Activated T-helper 9 cell treated with anti-CD3 and anti-CD28 coated beads, Interleukin-2, amount 50 U/mL, for 16 hours (primary cell): ENCODE measurements at places on chromosomes 13 and 19.

DNA sequence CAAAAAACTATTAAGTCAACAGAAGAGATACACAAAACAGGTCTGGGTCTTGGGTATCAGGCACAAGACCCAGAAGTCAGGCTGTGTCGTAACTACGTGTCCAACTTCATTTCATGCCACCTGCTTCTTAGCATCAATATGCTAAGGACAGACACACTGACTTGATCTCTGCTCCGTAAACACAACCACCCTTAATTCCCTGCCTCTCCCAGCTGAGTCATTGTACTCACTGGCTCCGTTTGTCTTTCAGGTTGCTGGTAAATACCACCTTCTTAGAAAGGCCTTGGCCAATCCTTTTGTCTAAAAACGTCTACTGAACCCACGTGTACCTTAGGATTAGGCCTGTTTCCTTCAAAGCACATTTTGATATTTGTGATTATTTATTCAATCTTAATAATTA is 726.2 kb downstream of the PCDH9 start:
- DNase-seq = no peak

- no peak for DNase-seq
Measured at GRCh38 chr19:15337202-15337601, 4.9 kb upstream of the BRD4 start.

- DNase-seq = no peak
Measured at GRCh38 chr13:114320065-114320464, 5.8 kb downstream of the CHAMP1 start.

DNA sequence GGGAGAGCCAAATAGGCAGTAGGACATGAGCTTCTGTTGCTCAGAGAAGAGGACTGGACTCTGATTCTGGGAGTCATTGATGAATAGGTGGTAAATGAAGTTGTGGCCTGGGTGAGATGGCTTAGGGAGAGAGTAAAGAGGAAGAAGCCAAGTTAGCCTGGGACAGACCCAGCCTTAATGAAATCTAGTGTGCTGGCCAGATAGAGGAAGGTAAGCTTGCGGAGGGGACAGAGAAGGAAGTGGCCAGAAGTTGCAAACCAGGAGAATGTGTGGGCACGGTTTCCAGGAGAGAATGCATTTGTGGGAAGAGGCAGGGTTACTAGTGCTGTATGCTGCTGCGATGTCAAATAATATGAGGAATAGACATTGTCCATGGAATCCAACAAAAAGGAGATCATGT is 83.3 kb upstream of the OLFM4 start:
- no peak for DNase-seq

DNA sequence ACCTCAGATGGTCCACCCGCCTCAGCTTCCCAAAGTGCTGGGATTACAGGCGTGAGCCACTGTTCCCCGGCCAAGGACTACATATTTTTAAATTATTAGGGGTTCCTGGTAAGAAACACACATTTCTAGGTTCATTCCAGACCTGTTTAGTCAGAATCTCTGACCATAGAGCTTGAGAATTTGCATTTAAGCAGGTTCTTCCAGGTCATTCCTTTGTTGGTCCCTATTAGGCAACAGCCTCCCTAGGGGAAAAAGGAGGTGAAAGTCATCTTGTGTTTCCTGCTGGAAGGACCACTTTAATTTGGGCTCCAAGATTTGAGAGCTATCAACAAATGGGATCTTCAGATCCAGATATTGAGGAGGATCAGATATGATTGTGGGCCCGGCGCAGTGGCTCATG is 16.3 kb downstream of the S1PR2 start:
- no peak for DNase-seq

DNA sequence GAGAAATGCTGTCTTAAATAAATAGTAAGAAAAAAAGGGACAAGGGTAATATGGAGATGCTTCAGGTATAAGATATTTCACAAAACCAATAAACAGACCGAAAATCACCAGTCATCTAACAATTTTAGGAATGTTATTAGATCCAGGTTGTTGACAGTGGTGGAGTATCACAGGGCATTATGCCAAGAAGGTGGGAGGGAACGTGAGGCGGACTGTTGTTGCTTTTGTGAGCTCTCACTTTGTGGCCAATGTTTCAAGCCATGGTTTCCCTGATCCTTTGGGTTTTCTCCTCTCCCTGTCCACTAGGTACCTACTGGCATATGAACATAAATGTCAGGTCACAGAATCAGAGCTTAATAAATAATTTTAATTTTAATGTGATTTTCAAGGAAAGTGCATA is 790.3 kb upstream of the SLITRK1 start:
- no peak for DNase-seq

- DNase-seq = no peak
Measured at GRCh38 chr13:51684076-51684475, 99.8 kb downstream of the WDFY2 start.

- no peak for DNase-seq
Measured at GRCh38 chr13:114135731-114136171, 3.3 kb upstream of the RASA3 start.

DNA sequence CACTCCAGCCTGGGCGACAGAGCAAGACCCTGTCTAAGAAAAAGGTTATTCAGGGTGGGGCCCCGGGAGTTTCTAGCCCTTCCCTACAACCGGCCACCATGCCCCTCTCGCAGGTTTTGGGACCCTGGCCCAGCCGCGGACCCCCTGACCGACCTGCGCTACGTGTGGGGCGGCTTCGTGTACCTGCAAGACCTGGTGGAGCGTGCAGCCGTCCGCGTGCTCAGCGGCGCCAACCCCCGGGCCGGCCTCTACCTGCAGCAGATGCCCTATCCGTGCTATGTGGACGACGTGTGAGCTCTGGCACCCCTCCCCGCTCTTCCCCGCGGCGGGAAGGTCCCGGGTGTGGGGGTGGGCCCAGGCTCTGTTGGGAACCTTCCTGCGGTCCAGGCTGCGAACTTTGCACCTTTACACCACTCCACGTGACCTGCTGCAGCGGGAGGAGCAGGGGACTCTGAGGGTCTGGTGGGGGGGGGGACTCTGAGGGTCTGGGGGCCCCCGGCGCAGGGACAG is 6.3 kb downstream of the ABCA7 start:
- DNase-seq = no peak

DNA sequence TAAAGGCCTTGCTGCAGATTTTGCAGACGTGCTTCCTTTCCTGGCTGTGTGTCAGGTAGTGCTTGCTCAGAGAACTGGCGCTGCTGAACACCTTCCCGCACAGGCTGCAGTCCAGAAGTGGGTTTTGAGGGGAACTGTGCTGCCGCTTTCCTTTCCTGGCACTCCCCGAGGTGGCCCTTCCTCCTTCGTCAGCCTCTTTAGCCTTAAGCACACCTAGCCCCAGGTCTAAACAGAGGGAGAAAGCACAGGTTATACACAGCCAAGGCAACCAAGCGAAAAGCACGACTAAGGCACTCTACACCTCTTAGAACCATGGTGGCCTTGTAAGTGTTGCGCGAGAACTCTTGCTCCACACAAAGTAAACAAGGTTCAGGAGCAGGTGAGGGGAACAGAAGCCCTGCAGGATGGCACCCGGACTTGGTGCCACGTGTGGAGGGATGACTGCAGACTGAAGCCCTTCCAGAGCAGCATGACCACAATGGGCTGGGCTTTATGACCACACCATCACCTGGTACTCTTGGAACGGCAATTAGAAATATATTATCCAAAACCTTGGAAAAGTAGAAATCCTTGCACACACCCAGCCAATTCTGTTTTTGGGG is 23.6 kb downstream of the ZNF541 start:
- DNase-seq = no peak

DNA sequence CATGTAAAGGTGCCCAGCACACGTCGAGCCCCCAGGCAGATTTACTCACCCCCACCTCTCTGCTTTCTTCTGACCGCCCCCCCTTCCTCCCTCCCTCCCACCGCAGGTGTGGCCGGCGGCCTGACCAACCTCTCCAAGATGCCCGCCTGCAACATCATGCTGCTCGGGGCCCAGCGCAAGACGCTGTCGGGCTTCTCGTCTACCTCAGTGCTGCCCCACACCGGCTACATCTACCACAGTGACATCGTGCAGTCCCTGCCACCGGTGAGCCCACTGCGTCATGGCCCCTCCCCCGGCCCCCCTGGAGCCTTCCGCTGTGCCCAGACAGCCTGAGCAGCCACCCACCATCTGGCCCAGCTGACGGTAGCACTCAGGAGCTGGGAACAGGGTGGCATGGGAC is 8.8 kb downstream of the PRPF31 start:
- no peak for DNase-seq

DNA sequence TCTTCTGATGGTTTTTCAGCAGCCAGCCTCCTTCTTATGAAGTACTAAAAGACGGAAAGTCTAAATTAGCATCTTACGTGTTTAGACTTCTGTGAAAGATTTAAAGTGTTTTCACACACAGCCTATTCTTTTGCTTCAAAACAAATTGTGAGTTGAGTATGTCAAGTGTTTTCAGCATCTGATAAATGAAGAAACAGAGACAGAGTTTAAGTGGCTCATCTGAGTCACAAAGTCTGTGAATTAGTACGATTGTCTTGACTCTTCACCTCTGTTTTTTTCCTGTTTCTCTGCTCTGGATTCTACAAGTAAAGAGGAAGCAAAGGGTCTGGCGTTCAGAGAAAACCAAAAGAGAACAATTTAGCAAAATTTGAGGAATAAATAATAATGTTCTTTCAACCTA is 116.4 kb downstream of the FRY start:
- no peak for DNase-seq

DNA sequence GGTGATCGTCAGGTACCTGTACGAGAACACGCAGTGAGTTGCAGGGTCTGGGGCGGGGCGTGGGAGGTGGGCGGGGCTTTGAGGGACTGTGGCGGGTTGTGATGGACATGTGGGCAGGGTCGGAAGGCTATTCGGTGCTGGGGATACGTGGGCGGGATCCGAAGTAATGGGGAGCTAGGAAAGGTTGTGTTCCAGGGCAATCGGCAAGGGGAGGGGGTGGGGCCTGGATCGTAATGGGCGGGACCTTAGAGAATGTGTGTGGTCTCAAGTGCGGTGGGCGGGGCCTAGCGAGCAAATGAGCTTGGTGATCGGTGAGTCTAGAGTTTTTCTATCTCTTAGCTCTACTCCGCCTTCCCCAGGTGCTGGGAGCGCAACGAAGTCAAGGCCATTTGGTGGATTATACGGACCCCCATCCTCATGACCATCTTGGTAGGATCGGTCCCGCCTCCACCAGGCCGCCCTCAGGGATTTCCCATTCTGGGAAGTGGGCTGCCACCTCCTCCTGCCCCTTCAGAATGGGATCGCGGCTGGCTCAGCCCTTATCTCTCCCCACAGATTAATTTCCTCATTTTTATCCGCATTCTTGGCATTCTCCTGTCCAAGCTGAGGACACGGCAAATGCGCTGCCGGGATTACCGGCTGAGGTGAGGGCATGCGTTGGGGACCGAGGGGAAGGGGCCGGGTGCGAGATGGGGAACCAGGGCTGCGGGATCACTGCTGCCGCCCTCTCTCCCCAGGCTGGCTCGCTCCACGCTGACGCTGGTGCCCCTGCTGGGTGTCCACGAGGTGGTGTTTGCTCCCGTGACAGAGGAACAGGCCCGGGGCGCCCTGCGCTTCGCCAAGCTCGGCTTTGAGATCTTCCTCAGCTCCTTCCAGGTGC is 9.6 kb downstream of the GIPR start:
- DNase-seq = peak; percentile 69

- DNase-seq = no peak
Measured at GRCh38 chr13:66098931-66099628, 1131.1 kb downstream of the PCDH9 start.

DNA sequence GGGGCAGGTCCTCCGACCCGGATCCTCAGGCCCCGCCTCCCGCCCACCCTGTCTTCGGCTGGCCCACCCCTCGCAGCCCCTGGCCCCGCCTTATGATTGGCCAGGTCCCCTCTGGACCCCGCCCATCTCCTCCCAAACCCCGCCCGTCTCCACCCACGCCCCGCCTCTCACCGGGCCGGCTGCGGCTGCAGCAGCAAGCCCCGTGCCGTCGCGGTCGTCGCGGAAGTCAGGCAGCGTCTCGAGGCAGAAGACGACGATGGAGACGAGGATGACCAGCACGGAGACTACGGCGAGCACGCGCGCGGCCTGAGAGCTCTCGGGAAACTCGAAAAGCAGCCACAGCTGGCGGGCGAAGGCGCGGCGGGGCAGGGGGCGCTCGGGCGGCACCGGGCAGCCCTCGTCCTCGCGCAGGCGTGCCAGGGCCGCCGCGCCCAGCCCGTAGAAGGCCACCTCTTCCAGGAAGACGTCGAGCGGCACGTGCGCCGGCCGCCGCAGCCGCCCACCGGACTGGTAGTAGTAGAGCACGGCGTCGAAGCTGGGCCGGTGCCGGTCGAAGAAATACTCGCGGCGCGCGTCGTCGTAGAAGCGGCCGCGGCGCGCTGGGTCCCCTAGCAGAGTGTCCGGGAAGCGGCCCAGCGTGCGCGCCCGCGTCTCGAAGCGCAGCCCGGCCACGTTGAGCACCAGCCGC is 495 bp downstream of the KCNA7 start:
- DNase-seq = no peak

- DNase-seq = no peak
Measured at GRCh38 chr13:106104281-106104901, 431.1 kb downstream of the EFNB2 start.

- DNase-seq = no peak
Measured at GRCh38 chr13:76853481-76853880, 32.7 kb downstream of the KCTD12 start.

DNA sequence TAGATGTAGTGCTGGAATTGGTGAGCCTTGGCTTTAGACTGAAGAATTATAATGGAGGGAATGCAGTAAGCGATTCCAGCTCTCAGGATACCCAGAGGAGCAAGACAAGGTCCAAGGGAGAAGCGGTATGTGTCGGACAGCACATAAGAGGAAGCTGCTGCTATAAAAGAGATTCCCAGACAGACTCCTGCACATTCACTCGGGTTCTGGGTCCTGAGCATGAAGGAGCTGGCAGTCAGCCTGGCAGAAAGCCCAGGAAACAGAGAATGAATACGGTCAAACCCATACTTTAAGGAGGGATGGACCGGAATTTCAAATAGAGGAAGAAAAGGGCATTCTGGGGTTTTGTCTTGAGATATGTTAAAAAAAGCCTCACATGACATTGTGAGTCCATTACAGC is 308.3 kb downstream of the DNAJC15 start:
- no peak for DNase-seq

- DNase-seq = no peak
Measured at GRCh38 chr19:45995715-45996385, 583 bp downstream of the CCDC61 start.

DNA sequence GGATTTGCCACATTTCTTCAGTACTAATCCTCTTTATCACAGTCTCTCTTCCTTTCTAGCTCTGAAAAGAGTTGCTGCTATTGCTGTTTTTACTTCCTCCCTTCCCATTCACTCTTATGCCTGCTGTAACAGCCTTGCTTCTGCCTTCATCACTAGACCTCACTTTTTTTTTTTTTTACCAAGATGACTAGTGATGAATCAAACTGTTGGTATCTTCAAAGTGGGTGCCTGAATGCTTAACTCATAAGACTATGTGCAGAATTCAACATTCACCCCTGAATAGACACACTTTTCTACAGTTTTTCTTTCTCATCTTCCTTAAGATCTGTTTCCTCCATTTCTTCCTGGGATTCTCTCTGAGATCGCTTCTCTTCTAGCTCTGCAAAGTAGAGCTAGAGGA is 217.2 kb upstream of the HTR2A start:
- no peak for DNase-seq
